ENCODE measurements at places on chromosomes 1 and 21.

- no peak for DNase-seq
Measured at GRCh38 chr1:186194107-186194756, 180.8 kb downstream of the TPR start.

GRCh38 chr1:33259879-33260278 is 3.6 kb downstream of the ZNF362 start:
- DNase-seq, result peak; percentile 50

GRCh38 chr1:65388908-65389695 is 31.4 kb upstream of the LEPR start:
- no peak for DNase-seq

DNA sequence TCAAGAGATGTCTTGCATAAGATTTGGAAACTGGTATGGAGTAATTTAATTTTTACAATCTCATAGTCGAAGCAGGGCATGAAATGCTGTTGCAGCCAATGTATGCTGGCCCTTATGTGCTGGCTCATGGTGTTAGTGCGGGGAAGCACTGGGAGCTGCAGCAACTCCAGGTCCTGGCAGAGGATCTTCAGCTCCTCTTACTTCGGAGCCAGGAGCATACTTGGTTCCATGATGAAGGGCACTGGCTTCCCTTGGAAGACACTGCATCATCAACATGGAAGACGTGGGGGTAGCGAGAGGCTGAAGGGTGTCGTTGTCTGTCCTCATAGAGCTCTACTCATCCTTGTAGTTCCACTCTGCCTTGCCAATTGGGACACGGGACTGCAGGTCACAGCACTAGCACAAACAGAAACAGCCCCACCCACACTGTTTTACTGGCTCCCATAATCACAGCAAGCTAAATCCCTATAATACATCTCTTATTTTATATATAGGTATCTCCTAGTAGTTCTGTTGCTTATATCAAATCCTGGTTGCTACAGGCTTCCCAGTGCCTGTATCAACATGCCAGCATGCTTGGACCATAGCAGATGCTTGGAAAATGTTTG is 22.4 kb downstream of the PLA2G2D start:
- DNase-seq, result no peak

DNA sequence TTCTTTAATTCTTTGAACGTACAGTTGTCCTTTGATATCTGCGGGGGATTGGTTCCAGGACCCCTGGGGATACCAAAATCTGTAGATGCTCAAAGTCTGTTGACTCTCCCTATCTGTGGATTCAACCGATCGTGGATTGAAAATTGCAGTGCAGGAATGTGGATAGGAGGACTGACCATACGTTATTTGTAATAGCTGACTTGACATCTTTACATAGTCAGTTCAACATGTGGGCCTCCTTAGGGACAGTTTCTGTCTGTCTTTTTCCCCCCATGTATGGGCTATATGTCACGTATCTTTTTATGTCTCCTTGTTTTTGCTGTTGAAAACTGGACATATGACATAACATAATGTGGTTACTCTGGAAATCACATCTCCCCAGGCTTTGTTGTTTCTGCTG is 204.9 kb downstream of the DYRK1A start:
- DNase-seq, result no peak

DNA sequence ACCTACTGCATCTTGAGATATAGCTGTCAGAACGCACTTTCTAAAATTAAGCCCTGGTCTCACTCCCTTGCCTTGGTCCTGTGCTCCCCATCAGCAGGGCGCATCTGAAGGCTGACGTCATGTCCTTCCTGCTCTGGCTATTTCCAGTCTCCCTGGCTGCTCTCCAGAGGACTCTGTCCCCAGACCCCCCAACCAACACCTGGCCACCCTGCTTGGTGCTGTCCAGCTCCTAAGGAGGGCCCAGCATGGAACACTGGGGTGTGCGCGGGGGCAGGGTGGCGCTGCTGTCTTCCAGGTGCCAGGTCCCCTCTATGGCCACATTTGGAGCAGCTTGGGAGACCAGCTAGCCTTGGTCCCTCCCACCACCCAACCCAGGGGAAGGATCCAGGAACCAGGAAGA is 8.3 kb downstream of the TNNT2 start:
- no peak for DNase-seq

- DNase-seq, result no peak
Measured at GRCh38 chr1:227740401-227740960, 5.2 kb downstream of the SNAP47 start.

Data from stimulated activated CD4-positive, alpha-beta T cell treated with anti-CD3 and anti-CD28 coated beads, Interleukin-1b, Interleukin-23, amount 100 ng/mL, for 48 hours (primary cell).